ENCODE measurements at places on chromosomes 6 and 20.

DNA sequence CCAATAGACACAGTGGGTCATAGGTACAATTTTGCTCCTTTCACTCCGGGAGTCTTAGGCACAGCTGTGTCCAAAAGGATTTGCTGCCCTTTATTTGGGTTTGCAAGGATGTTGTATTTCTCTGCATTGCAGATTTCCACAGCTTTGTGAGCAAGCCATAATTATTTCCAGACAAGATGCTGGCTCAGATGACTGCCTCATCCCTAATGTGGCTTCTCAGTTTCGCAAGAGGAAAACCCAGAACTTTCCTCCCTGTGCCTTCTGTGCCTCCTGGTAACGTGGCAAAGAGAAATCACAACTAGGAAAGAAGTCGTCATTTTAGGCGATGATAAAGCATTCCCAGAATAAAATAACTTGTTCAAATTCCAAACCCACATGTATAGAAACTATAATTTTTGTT is 33.7 kb downstream of the FAM50B start:
- no peak for DNase-seq

GRCh38 chr6:44228031-44228430 is 4.6 kb downstream of the SLC29A1 start:
- DNase-seq, result no peak

DNA sequence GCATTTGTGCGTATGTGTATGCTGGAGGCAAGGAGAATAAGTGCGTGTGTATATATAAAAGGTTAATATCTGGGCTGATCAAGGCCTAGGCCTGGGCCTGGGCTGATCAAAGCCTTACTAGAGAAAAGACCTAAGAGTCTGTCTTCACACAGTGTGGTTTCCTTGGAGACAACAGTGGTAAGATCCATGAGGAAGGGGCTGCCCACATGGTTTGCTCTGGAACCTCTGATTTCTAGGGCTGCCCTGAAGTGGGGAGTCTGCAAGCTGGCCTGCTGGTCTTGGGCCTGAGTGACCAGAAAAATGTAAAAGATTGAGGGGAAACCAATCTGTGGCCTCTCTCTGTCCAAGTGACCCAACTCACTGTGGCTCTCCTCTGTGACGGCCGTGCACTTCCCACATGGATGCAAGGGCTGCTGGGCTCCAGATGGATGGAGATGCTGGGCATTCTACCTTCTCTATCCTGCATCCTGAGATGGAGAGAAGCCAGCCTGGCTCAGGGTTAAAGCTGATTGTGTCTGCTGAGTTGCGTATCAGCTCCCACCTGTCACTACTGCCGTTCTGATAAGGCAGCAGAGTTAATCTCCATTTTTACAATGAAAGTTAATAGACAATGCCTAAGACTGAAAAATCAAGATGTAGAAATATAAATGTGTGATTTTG is 90.3 kb upstream of the NXT1 start:
- no peak for DNase-seq

- no peak for DNase-seq
Observed at GRCh38 chr20:44253528-44253927, 6.4 kb downstream of the GDAP1L1 start.

GRCh38 chr6:144619966-144620365 is 334.8 kb downstream of the UTRN start:
- DNase-seq, result no peak

DNA sequence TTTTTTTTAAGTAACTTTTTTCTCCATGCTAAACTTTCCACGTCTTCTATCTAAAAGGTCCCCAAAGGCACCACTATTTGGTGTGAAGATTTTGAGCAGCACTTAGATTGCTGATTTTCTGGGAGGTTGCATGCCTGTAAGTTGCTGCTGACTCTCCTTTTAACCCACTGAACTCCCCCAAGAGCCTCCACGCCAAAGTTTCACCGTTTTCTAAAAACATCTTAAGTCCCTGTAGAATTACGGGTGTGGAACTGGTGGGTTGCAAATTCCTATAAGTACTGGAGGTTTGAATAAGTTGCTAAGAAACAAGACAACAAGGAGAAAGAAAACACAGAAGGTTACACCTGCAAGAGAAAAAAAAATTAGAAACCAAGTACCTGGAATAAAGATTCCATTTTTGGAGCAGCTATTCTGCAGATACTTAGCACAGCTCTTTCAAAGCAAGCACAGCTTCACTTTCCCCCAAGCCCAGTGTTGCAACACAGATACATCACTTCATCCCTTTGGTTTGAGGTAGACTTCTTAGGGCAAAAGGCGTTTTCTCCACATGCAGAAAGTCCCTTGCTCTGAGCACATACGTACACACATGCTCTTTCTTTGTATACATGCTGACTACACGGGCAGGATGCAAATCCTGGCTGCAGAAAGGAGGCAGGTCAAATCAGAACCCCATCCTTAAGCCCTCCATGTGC is 5.0 kb downstream of the JAG1 start:
- no peak for DNase-seq

GRCh38 chr6:124557873-124558272 is 404.4 kb upstream of the RNF217 start:
- no peak for DNase-seq

GRCh38 chr6:168737481-168737880 is 296.5 kb downstream of the SMOC2 start:
- DNase-seq, result no peak

All from CD4-positive, alpha-beta T cell treated with Interleukin-17A for 4 hours (primary cell).